ENCODE measurements at places on chromosomes 3 and 15. TPM values are rescaled to one million over a fixed set of nuclear protein-coding genes. Genes with fewer than 3 reads are reported as not detected.

DNA sequence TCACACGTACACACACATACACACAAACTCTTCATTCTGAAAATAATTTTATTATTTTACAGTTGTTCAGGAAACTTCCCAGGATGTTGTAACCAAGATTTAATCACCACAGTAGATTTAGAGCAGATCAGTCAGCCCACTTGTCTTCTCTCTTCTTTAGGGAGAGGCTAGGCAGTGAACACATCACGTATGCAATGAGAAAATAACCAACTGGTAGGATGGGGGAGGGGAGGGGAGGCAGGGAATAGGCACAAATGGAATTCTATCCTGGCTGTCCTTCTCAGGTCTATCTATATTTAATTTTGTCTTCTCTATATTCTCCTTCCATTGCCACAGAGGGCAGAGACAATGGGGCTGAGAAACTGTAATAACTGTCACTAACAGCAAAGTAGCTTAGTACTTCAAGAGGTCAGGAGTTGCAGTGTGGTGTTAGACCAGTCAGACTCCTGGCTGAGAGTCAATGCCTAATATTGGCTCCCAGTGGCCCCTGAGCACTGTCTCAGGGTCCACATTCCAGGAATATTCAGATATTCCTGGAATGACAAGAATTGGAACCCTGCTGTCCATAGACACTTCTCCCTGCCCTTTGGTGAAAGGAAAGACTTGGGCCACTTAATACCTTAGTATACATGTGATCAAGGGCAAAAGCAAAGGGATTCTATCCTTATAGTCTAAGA lies 2.6 kb upstream of the HCLS1 start:
- DNase-seq = no peak

Gene ANO10
- polyA plus RNA-seq = 7.2 TPM

Gene TLR9
- 0.27 TPM for polyA plus RNA-seq

DNA sequence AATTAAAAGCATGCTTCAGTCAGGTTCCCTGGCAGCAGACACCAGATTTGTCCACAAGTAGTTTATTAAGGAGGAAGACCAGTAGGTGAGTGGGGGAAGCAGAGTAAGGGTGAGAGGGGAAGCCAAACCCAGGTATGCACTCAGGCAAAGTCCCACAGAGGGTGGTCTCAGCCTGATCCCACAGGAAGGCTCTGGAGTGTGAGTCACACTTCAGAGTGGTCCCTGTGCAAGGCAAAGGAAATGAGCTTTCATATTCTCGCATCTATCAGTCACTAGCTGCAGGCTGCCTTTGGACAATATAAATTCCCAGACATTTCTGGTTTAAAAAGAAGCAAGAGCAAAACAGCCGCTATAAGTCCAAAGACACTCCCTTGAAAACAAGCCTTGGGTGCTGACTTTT lies 78.5 kb downstream of the TRANK1 start:
- DNase-seq = no peak

Gene CCR8
- polyA plus RNA-seq = not detected

Gene C3orf20
- polyA plus RNA-seq = not detected

Gene WDR93
- 0.92 TPM for polyA plus RNA-seq

GRCh38 chr3:123129092-123129491 lies 62.3 kb downstream of the PDIA5 start:
- no peak for DNase-seq

- DNase-seq = no peak
Observed at GRCh38 chr15:66598095-66598815, 32.5 kb upstream of the LCTL start.

GRCh38 chr3:8584661-8585060 lies 59.9 kb downstream of the SSUH2 start:
- DNase-seq = no peak

- no peak for DNase-seq
Observed at GRCh38 chr3:187931101-187931500, 185.8 kb upstream of the BCL6 start.

GRCh38 chr3:25686766-25687165 lies 22.1 kb upstream of the TOP2B start:
- no peak for DNase-seq

All from pancreas (tissue), 10 donors.